ENCODE measurements at places on chromosomes 13 and 19.

DNA sequence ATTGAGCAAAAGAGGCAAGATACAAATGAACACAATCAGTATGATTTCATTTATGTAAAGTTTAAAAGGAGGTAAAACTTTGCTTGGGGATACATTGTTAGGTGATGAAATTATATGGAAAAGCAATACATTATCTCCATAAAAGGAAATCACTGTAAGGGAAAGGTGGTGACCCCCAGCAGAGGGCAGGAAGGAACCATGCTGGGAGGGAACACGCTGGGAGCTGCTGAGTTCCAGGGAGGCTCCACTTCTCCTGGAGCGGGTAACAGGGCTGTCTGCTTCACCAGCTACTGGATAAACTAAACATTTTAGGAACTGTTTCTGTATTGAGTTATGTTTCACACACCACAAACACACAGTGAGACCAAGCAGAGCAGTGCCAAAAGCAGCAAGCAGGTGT is 91.2 kb downstream of the KATNAL1 start:
- DNase-seq = no peak

GRCh38 chr13:51802631-51803418 is 1.1 kb downstream of the DHRS12 start:
- DNase-seq = no peak

DNA sequence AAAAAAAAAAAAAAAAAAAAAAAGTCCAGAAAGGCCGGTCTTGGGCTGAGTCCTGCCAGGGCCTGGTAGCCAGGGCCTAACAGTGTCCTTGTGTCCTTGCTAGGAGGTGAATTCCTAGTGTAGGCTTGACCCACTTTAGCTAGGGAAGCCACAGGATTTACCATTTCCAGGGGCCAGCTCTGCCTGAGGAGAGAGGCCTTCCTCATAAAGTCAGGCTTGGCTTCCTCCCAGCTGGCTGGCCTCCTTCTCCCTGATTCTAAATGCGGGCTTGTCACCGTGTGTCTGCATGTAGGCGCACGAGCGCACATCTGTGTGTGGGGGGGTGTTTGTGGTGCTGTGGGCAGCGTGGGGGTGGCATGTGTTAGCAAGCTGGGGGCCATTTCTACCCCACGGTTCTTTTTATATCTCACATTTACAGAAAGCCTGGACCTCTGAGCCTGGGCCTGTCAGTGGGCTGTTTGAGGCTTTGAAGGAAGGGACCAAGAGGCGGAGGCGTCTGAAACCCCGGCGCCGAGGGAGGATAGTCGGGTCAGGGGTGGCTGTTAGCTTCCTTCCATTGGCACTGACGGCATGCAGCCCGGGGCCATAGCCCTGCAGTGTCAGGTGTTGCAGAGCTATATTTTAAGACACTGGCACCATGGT is 31.7 kb downstream of the IER2 start:
- DNase-seq = peak; percentile 35

DNA sequence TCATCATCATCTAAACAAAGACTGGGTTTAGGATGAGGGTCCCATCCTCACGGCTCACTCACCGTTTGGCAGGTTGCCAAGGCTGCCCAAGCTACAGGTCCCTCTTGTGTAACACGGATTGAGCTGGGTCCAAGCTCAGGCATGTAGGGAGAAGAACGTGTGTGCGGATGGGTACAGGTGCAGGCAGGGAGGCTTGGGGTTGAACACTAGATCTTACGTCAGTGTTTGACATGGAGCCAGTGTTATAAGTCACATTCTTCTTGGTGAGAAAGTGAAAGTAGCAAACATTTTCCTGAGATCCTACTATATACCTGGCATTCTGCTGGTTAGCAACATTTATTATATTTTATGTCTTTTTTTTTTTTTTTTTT is 136.8 kb upstream of the RNF113B start:
- DNase-seq = no peak

- DNase-seq = peak; percentile 81
These were observed 12.1 kb upstream of the MYCBP2 start for GRCh38 chr13:77338961-77339401.
